ENCODE measurements at places on chromosomes 3 and 15. TPM values are rescaled to one million over a fixed set of nuclear protein-coding genes. Genes with fewer than 3 reads are reported as not detected.

Gene TGM5
- 0.24 TPM for polyA plus RNA-seq

Gene ARGFX
- polyA plus RNA-seq: not detected

Gene ZNF774
- 5.6 TPM for polyA plus RNA-seq

Gene C15orf62
- polyA plus RNA-seq: not detected

DNA sequence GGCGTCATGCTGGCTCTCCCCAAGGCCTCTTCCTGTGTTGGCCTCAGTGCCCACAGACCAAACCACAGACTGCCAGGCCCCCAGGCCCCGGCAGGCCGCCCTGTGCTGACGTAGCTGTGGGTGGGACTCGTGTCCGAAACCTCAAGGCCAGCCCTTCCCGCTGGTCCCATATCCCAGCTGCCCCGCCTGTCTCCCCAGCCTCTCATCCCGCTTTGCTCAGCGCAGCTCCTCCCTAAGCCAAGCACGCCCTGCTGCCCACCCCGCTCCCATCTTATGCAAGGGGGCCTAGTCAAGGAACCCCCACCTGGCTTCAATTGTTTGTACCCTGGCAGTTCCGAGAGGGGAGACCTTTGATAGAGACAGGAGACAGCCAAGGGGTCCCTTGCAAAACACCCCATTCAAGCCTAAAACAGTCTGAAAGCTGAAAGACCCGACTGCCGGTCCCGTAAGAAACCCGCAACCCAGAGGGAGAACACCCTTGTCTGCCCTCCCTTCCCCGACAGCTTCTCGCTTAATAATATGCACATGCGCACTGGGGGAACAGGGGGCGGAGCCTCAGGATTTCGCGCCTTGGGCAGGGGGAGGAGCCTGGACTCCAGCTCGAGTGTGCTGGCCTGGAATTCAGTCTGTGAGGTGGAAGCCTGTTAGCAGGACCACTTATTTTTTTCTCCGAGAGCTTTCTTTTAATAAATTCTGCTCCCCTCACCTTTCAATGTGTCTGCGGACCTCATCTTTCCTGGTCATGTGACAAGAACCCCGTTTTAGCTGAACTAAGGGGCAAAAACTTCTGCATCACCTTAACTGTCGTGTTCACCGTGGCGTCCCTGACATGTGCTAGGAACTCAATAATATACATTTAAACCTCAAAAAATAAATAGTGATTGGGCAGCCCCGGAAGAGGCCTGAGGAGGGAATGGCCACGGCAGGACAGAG lies 17.2 kb downstream of the TNFAIP8L3 start:
- no peaks in the 10 kb centered on the region for H3K36me3 ChIP-seq
- DNase-seq: peak; percentile 84
- no peaks in the 10 kb centered on the region for H3K27me3 ChIP-seq
- H3K4me3 ChIP-seq: peak overlapping the region; percentile 53

DNA sequence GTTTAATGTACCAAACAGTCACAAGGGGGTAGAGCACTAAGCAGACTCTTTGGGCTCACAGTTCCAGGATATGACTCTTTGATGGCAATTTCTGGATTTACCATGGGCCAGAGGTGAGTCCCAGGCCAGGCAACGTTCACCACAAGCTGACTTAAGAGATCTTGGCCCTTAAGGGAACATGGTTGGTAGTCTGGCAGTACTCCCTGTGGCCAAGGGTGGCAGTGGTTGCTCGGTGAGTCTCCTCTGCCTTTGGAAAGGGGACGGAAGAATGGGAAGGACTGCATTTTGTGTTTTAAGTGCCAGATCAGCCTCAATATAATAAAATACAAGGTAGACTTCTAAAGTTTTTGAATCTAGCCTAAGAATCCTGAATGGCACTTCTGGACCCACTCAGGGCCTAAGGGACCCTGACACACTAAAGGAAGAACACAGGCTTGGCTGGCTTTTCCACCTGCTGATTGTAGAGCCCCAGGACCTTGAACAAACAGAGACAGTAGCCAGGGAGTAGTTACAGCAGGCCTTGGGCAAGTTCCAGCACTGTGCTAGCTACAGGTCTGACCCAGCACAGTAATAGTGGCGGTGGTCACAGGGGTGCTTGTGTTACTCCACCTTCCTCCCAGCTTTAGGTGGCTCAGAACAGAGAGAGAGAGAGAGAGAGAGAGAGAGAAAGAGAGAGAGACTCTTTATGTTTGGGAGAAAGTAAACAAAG lies 730.7 kb upstream of the ALCAM start:
- H3K27ac ChIP-seq: no peak overlapping the region
- H3K4me3 ChIP-seq: no peak overlapping the region
- no peaks in the 10 kb centered on the region for H3K27me3 ChIP-seq
- H3K4me1 ChIP-seq: no peaks in the 10 kb centered on the region
- no peaks in the 10 kb centered on the region for H3K36me3 ChIP-seq
- no peak for DNase-seq

DNA sequence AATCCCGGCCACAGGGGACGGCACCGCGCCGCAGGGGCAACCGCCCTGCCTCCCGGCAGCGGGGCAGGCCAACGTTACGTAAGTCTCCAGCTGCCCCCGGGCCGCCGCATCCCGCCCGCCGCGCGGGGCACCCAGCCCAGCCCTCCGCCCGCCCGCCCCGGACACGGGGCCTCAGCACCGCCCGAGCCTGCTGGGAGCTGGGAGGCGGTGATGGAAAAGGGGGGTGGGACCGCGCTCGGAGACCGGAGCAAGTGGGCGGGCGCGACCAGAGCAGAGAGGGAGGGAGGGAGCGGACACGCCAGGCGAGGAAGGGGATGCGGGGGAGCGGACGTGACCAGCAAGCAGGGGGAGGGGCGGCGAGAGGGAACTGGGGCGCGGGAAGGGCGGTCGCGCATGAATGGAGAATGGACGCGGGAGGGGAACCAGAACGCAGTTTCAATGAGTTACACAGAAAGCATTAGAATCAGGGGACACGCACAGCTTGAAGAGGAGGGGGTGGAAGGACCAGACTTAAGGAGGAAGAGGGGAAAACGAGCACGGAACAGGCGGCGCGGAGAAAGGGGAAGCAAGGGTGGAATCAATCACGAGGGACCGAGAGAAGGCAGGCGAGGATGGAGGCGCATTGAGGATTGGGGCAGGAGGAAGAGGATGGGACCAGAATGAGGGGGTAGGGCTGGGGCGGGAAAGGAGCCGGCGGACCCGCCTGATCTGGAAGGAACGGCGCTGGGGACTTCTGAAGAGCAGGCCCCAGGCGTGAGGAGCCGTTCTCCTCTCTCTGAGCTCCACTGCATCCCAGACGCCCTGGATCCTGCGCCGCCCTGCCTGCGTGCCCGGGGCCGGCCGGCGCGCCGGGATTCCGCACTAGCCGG lies 559 bp downstream of the PKM start:
- H3K4me1 ChIP-seq: peaks cover 47% of the 10 kb centered on the region
- peak overlapping the region; percentile 93 for H3K4me3 ChIP-seq
- DNase-seq: peak; percentile 95

DNA sequence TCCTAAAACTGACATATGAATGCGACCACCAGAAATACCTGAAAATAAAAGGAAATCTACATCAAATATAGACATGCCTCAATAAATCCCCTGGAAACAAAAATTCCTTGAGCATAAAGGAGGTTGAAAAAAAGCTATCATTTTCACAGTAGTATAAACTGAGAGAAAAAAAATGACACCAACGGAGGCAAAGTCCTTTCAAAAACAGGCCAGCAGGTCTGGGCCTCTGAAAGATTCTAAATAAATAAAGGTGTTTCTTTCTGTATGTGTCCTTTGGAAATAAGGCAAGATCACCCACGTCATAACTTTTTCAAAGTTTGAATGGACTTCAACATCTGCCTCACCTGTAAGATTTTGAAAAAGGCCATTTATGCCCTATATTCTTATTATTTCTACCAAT lies 5.0 kb downstream of the CLPX start:
- no peak overlapping the region for H3K27ac ChIP-seq
- H3K36me3 ChIP-seq: no peaks in the 10 kb centered on the region
- no peak overlapping the region for H3K4me3 ChIP-seq
- peaks cover 9% of the 10 kb centered on the region for H3K4me1 ChIP-seq
- no peak for DNase-seq

GRCh38 chr3:9270704-9271103 lies 21.3 kb upstream of the SRGAP3 start:
- no peak overlapping the region for H3K4me3 ChIP-seq
- no peaks in the 10 kb centered on the region for H3K27me3 ChIP-seq
- H3K36me3 ChIP-seq: no peaks in the 10 kb centered on the region
- H3K27ac ChIP-seq: no peak overlapping the region

DNA sequence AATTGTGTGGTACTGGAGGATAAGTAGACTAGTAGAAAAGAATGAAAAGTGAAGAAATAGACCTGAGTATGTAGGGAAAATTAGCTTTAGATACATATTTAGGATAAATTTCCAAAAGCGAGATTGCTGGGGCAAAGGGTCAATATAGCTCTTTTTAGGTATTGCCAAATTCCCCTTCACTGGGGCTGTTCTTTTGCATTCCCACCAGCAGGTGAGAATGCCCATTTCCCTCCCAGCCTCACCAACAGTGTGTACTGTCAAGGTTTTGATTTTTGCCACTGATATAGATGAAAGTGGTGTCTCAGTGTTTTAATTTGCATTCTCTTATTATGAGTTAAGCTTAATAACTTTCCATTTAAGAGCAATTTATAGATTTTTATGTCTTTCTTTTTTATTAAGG lies 35.7 kb upstream of the BHLHE40 start:
- no peaks in the 10 kb centered on the region for H3K4me1 ChIP-seq
- no peak overlapping the region for H3K4me3 ChIP-seq

GRCh38 chr3:11580645-11581044 lies 63.1 kb downstream of the VGLL4 start:
- no peak overlapping the region for H3K27ac ChIP-seq
- peaks cover 32% of the 10 kb centered on the region for H3K4me1 ChIP-seq
- no peak for DNase-seq
- no peaks in the 10 kb centered on the region for H3K36me3 ChIP-seq
- no peaks in the 10 kb centered on the region for H3K27me3 ChIP-seq

DNA sequence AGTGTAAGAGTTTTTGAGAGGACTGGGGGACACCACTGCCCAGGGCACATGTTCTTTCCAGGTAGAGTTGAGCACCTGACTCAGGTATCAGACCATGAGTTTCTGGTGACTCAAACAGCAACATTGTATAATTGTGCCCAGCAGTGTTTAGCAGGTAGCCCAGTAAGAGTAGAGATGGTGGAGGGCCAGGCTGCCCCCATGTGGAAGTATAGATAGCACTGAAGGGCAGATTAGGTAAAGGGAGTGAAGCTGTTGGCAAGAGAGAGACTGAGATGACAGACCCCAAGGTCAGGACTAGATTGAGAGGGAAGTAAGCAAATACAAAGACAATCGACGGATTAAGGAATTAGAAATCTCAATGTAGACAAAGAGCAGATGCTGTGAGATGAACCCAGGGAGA lies 74.6 kb downstream of the TRIM42 start:
- H3K4me3 ChIP-seq: no peak overlapping the region
- H3K4me1 ChIP-seq: no peaks in the 10 kb centered on the region
- H3K36me3 ChIP-seq: no peaks in the 10 kb centered on the region

GRCh38 chr3:43759938-43760337 lies 69.2 kb downstream of the ABHD5 start:
- no peaks in the 10 kb centered on the region for H3K27me3 ChIP-seq
- no peaks in the 10 kb centered on the region for H3K36me3 ChIP-seq
- H3K27ac ChIP-seq: no peak overlapping the region
- no peaks in the 10 kb centered on the region for H3K4me1 ChIP-seq
- H3K4me3 ChIP-seq: no peak overlapping the region

DNA sequence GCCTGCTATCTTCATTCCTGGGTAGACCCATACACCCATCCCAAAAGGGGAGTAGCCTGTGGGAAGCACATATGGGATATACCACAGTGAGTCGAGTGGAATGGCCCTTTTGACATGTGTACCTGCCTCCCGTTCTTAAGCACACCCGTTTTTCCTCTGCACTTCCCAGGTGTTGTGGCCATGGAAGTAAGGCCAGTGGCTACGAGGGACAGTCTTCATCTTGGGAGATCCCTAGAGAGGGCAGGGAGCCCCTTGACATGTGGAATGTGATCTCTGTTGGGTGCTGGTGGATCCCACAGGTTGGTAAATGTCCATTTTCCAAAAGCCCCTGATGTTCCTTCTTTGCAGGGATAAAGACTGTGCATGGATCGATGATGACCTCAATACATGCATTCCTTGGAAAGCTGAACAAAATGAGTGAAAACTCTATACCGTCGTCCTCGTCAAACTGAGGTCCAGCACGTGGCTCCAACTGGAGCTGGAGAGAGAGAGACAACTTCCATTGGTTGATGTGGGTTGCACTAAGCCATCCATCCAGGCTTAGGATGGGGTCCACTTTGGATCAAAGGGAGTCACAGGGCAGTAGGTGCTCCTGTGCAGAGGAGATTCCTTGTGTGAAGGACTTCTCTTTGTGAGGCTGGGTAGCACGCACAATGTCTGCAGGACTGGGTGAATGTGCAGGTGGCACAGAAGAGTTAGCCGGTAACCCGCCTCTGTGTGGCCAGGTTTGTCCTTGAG lies 136.8 kb downstream of the SNRPN start:
- no peaks in the 10 kb centered on the region for H3K36me3 ChIP-seq
- no peak for DNase-seq
- no peak overlapping the region for H3K27ac ChIP-seq
- no peak overlapping the region for H3K4me3 ChIP-seq
- no peaks in the 10 kb centered on the region for H3K4me1 ChIP-seq
- no peaks in the 10 kb centered on the region for H3K27me3 ChIP-seq

DNA sequence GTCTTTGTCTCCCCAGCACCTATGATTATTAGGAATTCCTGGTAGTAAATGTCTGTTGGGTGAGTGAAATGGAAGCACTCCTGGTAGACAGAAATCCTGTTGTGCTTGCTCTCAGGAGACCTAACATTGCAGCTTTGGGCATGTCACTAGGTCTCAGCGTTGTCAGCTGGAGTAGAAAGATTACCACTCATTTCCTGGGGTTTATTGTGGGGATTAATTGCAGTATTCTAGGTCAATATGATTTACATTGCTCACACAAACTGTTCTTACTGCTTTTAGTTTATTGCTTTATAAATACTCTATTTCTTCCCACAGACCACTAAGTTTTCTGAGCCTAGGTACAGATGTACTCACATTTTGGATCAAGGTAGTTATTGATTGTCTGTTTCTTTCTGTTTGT lies 5.1 kb downstream of the TSEN2 start:
- no peak for DNase-seq
- no peaks in the 10 kb centered on the region for H3K27me3 ChIP-seq
- H3K36me3 ChIP-seq: no peaks in the 10 kb centered on the region
- no peak overlapping the region for H3K4me3 ChIP-seq

DNA sequence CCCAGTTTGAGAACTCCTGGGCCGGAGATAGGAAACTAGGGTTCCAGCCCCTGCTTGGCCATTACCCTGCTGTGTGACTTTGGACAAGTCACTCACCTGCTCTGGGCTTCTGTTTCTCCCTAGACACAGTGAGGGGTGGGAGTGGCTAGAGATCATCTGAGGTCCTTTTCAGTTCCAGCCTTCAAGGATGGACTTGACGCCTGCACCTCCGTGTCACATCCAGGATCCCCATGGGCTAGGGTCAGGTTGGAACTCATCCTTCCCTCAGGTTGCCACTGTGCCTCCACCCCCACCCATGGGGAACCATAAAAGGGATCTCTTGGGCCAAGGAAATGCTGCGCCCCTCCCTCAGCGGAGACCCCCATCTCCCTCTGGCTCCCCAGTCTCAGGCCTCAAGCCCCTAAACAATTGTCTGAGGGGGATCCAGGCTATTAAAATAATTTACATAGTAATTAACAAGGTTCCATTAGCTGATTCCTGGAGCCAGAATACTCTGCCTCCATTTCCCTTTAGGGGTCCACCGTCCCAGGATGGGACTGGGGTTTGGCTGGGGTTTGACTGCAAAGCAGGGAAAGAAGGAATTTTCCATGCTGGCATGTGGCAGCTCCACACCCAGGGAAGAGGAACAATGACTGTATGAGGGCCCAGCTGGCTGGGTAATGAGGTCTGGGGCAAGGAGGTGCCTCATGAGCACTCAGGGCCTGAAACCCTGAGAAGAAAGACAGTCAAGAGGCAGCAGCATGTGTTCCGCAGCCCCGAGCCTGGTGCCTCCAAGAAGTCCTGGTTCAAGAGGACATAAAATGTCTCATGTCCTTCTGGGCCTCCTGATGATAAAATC lies 177.7 kb downstream of the SMAD6 start:
- peak; percentile 7 for DNase-seq
- H3K27me3 ChIP-seq: no peaks in the 10 kb centered on the region
- no peaks in the 10 kb centered on the region for H3K36me3 ChIP-seq
- H3K4me1 ChIP-seq: peaks cover 29% of the 10 kb centered on the region

All from testis (tissue), 5 donors.